ENCODE measurements at places on chromosomes 7 and 10.

- H3K27ac ChIP-seq = no peak overlapping the region
- no peak for DNase-seq
- peaks cover 2% of the 10 kb centered on the region for H3K27me3 ChIP-seq
- H3K36me3 ChIP-seq = no peaks in the 10 kb centered on the region
- H3K4me1 ChIP-seq = no peaks in the 10 kb centered on the region
These were observed 16.7 kb downstream of the ELN start for GRCh38 chr7:74044366-74045350.

DNA sequence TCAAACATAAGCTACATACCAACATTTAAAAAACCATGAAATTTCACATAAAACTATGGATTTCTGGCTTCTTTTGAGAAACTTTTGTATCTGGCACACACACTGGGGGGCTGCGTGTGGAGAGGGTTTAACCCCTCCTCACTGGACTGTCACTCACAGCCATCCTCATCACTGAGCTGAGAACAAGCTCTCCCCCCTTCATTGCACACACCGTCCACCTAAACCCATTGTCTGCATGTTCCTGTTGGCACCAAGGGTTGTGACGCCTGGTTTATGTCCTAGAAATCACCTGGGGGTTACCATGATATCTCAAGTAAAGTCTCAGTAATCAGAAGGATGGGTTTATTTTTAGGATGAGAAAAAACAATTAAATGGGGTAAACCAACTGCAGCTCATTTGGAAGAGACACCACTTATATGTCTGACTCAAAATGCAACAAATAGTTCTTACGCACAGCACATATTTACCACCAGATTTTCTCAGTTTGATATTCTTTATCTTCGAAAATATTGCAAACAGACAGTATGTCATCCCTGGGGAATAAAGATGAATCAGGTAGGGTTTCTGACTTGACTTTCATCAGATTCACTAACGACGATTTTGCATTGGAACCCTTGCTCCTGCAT lies 218.5 kb upstream of the KLF6 start:
- H3K27ac ChIP-seq = no peak overlapping the region
- no peak for DNase-seq
- H3K36me3 ChIP-seq = peaks cover 3% of the 10 kb centered on the region
- no peak overlapping the region for H3K4me3 ChIP-seq

GRCh38 chr10:13867822-13868221 lies 281.1 kb downstream of the PRPF18 start:
- H3K4me3 ChIP-seq = no peak overlapping the region
- H3K27me3 ChIP-seq = peaks cover 5% of the 10 kb centered on the region
- H3K27ac ChIP-seq = no peak overlapping the region
- no peaks in the 10 kb centered on the region for H3K36me3 ChIP-seq
- no peak for DNase-seq

DNA sequence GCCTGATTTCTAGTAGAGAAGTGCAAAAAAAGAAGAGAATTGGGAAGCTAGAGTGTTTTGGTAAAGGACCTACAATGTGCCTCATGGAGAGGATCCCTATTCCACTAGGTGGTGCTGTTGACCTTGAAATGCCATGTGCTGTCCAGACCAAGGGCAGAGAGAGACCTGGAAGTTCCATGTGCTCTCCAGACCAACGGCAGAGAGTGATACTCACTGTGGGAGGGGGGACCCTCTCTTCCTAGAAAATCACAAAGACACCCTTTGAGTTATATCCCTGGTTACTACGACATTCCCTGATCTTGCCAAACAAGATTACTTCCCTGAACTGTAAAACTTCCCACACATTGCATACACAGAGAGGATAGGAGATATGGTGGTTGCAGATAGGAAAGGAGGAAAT lies 212.7 kb upstream of the ZNF804B start:
- H3K4me1 ChIP-seq = no peaks in the 10 kb centered on the region
- DNase-seq = peak; percentile 3
- H3K36me3 ChIP-seq = no peaks in the 10 kb centered on the region
- H3K27me3 ChIP-seq = no peaks in the 10 kb centered on the region
- H3K27ac ChIP-seq = no peak overlapping the region

- H3K27ac ChIP-seq = no peak overlapping the region
- no peaks in the 10 kb centered on the region for H3K27me3 ChIP-seq
- no peaks in the 10 kb centered on the region for H3K36me3 ChIP-seq
- DNase-seq = no peak
These were observed 597.8 kb upstream of the MGMT start for GRCh38 chr10:128869101-128869749.

DNA sequence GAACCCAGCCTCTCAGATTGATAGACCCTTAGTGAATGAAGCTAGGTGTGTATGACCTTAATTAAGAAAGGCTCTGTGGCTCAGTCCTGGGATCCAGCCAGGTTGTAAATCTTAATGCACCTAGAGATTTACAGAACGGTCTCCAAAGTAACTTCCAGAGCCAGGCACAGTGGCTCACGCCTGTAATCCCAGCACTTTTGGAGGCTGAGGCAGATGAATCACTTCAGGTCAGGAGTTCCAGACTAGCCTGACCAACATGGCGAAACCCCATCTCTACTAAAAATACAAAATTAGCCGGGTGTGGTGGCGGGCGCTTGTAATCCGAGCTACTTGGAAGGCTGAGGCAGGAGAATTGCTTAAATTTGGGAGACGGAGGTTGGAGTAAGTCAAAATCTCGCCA lies 24.3 kb downstream of the CALHM2 start:
- no peak overlapping the region for H3K27ac ChIP-seq
- no peak for DNase-seq
- no peaks in the 10 kb centered on the region for H3K27me3 ChIP-seq
- H3K4me1 ChIP-seq = peaks cover 53% of the 10 kb centered on the region
- H3K36me3 ChIP-seq = peaks cover 70% of the 10 kb centered on the region

All from activated T-helper 1 cell treated with anti-CD3 and anti-CD28 coated beads, Interleukin-12 subunit alpha, Interleukin-12 subunit beta, Interleukin-2, Interleukin-4 antibody, amounts not matched to agents 30 ng/mL and 10 ng/mL and 1 ng/mL, durations not matched to agents 14 hours and 24 hours and 36 hours (primary cell).